Stimulated activated CD8-positive, alpha-beta memory T cell treated with anti-CD3 and anti-CD28 coated beads, Interleukin-4, amount 100 ng/mL, for 1 hour (primary cell): ENCODE measurements at places on chromosomes 7 and 10.

- no peak for DNase-seq
These were observed 2.9 kb upstream of the RBM20 start for GRCh38 chr10:110641256-110641655.

- DNase-seq = no peak
These were observed 21.3 kb downstream of the TAS2R16 start for GRCh38 chr7:122974229-122974628.

DNA sequence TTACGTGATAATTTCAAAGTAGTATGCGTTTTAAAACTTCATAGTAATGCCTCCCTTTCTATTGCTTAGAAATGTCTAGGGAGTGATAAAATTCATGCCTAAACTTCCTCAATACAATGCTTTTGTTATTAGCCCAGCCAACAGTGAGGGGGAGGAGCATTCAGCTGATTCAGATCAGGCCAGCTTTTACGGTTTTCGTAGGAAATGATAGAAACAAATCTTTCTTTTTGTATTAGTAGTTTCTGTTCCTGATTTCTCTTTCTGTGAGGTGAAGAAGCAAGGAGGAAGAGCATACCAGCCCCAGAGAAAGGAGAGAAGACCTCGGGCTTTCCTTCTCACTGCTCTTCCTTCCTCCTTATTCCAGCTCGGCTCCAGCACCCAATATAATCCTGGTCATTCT is 35.2 kb upstream of the ITPRID1 start:
- DNase-seq = no peak

GRCh38 chr7:25642849-25643248 is 414.6 kb upstream of the NPVF start:
- no peak for DNase-seq

DNA sequence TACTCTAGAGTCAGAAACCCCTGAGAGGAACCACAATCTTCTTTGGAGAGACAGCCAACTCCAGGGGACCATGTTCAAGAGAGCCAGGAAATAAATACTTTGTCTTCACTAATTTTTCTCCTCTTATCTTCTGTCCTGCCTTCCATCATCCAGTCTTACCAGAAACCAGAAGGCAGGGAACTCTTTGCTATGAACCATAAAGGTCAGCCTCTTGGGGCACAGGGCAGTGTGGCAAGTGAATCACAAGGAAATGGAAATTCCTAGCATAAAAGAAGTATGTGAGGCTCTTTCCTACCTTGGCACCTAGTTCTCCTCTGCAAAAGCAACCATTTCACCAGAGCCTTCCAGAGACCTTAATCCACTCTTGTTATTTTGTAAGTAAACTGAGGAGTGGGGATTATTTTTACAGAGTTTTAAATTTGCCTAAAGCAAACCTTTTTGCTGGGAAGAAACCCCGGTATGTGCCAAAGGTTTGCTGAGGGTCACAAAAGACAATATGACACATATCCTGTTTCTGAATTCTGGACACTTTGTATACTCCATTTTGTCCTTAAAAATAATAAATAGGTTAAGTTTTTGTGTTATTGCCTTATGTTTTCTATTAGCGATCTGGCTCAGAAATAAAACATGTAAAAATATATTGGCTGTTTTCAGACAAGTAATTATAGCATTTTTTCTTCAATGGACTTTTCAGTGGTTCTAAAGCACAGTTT is 87.1 kb downstream of the ADAM22 start:
- DNase-seq = no peak

- no peak for DNase-seq
These were observed 131.8 kb upstream of the WDR11 start for GRCh38 chr10:120719333-120719732.

- DNase-seq = no peak
These were observed 68.0 kb upstream of the TES start for GRCh38 chr7:116142374-116142773.

GRCh38 chr7:100444311-100445278 is 8.3 kb upstream of the PPP1R35 start:
- no peak for DNase-seq

- no peak for DNase-seq
These were observed 86.0 kb downstream of the ICA1 start for GRCh38 chr7:8175929-8176369.

- DNase-seq = no peak
These were observed 182.2 kb downstream of the GNAI1 start for GRCh38 chr7:80316811-80317210.

- no peak for DNase-seq
These were observed 90.9 kb downstream of the CHST15 start for GRCh38 chr10:124002391-124003069.

- no peak for DNase-seq
These were observed 164.7 kb downstream of the ZMYND11 start for GRCh38 chr10:299969-300368.

- DNase-seq = no peak
These were observed 299.6 kb upstream of the SP4 start for GRCh38 chr7:21128062-21128817.
